CD8-positive, alpha-beta memory T cell (primary cell): ENCODE measurements at places on chromosomes 1 and 21. TPM values are rescaled to one million over a fixed set of nuclear protein-coding genes. Genes with fewer than 3 reads are reported as not detected.

GRCh38 chr1:94303005-94303404 lies 65.6 kb upstream of the ARHGAP29 start:
- no peaks in the 10 kb centered on the region for H3K36me3 ChIP-seq
- H3K27ac ChIP-seq, result no peak overlapping the region
- no peak overlapping the region for H3K4me3 ChIP-seq

- H3K27me3 ChIP-seq, result no peaks in the 10 kb centered on the region
- H3K4me1 ChIP-seq, result no peaks in the 10 kb centered on the region
- H3K27ac ChIP-seq, result no peak overlapping the region
Measured at GRCh38 chr1:93471911-93472310, 24.0 kb downstream of the FNBP1L start.

- H3K4me3 ChIP-seq, result no peak overlapping the region
- no peaks in the 10 kb centered on the region for H3K27me3 ChIP-seq
- no peak overlapping the region for H3K27ac ChIP-seq
- DNase-seq, result no peak
- no peaks in the 10 kb centered on the region for H3K36me3 ChIP-seq
Measured at GRCh38 chr21:15130326-15130725, 65.5 kb upstream of the NRIP1 start.

DNA sequence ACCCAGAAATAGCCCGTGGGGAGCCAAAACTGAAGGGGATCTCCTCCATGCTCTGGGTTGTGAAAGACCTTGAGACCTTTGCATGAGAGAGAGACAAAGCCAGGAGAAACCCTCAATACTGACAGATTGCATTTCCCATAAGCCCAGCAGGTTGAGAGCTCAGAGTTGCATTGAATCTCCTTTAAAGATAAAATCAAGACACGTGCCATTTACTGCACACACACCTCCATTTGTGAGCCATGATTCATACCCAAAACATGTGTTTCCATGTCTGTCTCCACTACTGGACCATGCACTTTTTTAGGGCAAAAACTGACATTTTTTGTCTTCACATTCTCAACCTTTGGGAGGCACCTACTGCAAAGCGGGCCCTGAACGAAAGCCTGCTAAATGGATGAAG lies 144.0 kb upstream of the NRIP1 start:
- no peak for DNase-seq
- peaks cover 7% of the 10 kb centered on the region for H3K4me1 ChIP-seq
- H3K27ac ChIP-seq, result no peak overlapping the region
- H3K27me3 ChIP-seq, result no peaks in the 10 kb centered on the region
- H3K4me3 ChIP-seq, result no peak overlapping the region
- no peaks in the 10 kb centered on the region for H3K36me3 ChIP-seq

DNA sequence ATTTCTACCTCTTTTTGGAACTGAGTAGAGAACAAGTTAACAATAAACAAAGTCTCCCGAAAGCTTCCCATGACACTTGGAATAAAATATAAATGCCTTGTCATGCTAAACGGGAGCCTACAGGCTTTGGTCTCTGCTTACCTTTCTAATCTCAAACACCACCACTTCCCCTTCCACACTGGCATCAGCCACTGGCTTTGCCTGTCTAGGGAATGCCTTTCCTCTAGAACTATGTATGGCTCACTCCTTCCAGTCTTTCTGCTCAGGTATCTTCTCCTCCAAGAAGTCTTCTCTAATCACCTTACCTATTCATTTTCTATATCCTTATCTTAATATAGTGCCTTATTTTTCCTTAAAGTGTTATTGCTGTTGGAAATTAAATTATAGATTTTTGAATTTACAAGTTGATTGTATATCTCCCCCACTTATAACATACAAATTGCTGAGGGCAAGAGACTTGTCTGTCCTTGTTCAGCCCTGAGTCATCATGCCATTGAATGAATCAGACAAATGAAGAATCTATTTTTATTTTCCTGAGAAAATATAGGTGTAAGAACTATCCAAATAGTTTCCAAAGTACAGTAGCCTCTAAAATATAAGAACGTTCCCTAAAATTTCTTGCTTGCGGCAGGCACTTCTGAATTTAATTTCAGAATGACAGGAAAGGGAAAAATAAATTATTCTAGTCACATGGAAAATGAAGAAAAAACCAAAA lies 119.2 kb downstream of the TM2D1 start:
- no peaks in the 10 kb centered on the region for H3K27me3 ChIP-seq
- H3K36me3 ChIP-seq, result no peaks in the 10 kb centered on the region
- H3K27ac ChIP-seq, result no peak overlapping the region
- no peaks in the 10 kb centered on the region for H3K4me1 ChIP-seq

DNA sequence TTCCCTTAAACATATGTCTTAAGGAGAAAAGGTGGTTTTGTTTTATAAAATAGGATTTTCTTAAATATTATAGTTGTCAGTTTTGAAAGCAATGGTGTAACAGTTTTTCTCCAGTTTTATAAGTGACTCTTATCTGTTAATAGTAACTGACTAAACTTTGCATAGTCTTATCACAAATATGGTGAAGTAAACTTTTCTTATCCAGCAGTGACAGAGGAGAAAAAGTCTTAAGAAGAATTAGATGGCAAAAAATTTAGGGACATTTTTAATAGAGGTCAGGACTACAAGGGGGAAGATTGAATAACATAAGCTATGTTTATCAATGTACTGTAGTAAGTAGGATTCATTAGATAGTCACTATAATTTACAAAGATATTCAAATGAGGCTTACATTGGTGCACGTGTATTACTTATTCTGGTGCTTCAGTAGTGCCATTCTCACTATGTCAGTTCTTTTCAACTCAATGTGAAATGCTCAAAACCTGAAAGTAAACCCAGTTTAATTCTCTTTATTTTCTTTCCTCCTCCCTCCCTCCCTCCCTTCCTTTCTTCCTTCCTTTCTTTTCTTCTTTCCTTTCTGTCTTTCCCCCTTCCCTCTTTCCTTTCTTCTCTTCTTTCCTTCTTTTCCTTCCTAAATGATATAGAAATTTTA lies 26.1 kb downstream of the F3 start:
- no peak for DNase-seq
- no peak overlapping the region for H3K4me3 ChIP-seq
- H3K27me3 ChIP-seq, result no peaks in the 10 kb centered on the region
- no peaks in the 10 kb centered on the region for H3K36me3 ChIP-seq
- no peaks in the 10 kb centered on the region for H3K4me1 ChIP-seq

- DNase-seq, result no peak
- H3K27me3 ChIP-seq, result no peaks in the 10 kb centered on the region
- H3K4me1 ChIP-seq, result peaks cover 97% of the 10 kb centered on the region
- peaks cover 39% of the 10 kb centered on the region for H3K36me3 ChIP-seq
- H3K27ac ChIP-seq, result no peak overlapping the region
- peak overlapping the region; percentile 78 for H3K4me3 ChIP-seq
Measured at GRCh38 chr1:25563330-25564215, 20.2 kb downstream of the LDLRAP1 start.

DNA sequence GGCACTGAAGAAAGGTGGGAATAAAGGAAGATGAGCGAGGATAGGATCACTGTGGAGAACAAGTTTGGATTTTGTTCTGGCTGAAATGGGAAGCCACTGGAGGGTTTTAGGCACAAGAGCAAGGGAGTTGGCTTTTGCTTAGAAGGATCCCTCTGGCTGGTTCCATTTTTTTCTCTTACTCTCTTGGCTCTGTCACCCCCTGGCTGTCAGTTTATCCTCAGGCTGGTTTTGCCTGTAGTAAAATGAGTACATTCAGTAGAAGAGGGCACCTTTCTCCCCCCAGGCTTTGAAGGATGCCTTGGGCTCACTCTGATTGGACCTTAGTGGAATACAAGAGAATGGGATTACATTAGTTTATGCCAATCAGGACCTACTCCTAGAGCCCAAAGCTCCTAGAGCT lies 17.1 kb downstream of the CACHD1 start:
- no peaks in the 10 kb centered on the region for H3K4me1 ChIP-seq
- H3K4me3 ChIP-seq, result no peak overlapping the region
- no peak overlapping the region for H3K27ac ChIP-seq
- no peaks in the 10 kb centered on the region for H3K27me3 ChIP-seq

DNA sequence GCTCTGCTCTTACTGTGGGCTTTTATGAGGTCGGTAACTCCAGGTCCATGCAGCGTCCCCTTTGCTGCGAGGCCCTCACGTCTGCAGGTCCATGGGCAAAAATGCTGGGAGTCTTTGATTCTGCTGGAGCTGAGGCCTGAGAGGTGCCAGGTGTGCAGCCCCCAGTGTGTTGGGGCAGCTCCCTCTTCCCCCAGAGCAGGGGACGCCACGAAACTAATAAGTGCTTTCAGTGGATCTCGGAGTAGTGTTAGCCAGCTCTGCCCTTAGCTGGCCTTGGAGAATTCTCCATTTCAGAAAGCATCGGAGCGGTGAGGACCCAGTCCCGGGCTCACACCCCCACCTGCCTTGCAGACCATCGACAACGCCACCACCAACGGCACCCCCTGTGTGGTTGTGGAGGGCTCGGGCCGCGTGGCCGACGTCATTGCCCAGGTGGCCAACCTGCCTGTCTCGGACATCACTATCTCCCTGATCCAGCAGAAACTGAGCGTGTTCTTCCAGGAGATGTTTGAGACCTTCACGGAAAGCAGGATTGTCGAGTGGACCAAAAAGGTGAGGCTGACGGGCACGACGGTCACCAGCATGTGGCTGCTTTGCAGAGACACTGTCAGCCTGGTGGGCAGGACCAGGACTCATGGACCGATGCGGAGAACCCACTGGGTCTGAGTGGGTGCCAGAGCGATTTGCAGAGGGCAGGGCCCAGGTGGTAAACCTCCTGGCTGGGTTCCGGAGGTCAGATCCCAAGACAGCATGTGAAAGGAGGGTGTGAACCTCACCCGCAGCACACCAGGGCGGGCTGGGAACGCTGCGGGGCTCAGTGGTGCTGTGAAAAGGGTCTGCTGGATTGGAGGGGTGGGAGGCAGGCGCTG lies 25.5 kb downstream of the TRPM2 start:
- no peak for DNase-seq
- H3K27me3 ChIP-seq, result peaks cover 8% of the 10 kb centered on the region
- no peak overlapping the region for H3K4me3 ChIP-seq
- peaks cover 27% of the 10 kb centered on the region for H3K4me1 ChIP-seq

DNA sequence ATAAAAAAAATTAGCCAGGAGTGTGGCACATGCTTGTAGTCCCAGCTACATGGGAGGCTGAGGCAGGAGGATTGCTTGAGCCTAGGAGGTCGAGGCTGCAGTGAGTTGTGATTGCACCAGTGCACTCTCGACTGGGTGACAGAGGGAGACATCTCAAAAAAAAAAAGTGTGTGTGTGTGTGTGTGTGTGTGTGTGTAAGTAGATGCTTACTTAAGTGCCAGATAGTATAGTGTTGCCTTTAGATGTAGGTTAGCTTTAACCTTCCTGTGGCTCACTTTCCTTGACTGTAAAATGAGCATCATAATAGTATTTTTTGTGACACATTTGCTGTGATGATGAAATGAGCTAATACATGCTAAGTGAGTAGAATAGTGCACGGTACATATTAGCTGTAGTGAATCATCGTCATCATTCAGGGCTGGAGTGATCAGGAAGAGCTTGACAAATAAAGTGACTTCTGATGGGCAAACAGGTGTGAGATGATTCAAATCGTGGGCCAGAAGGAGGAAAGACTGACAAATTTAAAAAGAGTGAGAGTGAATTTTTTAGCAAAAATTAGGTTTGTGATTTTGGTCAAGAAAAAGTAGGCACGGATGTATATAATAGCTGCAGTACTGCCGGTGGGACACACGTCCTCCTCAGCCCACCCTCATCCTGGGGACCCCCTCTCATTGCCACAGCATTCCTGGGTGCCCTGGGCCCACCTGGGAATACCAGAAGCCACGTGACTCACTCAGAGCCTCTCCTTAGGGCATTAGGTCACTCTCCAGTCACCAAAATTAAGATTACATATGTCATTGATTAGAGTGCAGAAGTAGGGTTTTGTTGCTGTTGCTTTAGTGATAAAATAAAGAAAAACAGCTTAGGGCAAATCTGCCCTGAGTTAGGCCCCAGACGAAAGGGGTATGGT lies 33.9 kb downstream of the EIF2D start:
- H3K4me3 ChIP-seq, result peak overlapping the region; percentile 1
- peak overlapping the region; percentile 78 for H3K27ac ChIP-seq
- H3K27me3 ChIP-seq, result no peaks in the 10 kb centered on the region
- H3K4me1 ChIP-seq, result peaks cover 99% of the 10 kb centered on the region

DNA sequence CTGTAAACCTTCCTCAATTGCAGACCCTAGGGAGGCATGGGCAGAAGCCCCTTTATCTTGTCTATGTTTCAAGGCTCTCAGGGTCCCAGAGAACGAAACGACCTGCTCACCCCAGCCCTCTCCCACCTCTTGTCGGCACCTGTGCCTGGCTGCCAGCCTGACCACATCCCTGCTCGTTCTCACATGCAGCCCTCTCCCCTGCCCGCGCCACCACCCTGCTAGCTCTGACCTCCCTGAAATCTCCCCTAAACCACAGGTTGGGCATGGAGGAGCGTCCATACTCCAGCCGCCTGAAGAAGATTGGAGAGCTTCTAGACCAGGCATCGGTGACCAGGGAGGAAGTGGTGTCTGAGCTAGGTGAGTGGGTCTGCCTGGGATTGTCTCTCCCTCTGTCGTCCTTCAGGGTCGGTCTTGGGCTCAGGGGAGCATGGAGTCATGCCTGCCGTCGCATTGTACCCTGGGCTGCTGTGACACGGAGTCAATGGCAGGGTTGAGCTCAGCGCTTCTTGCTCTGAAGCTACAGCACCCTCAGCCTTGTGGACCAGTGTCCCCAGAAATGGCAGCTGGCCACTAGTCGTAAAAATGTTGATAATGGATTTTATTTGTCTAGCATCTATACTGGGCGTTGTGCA lies 3.6 kb downstream of the ADPRS start:
- H3K27me3 ChIP-seq, result no peaks in the 10 kb centered on the region
- DNase-seq, result no peak
- no peak overlapping the region for H3K27ac ChIP-seq
- H3K36me3 ChIP-seq, result peaks cover 50% of the 10 kb centered on the region
- H3K4me1 ChIP-seq, result peaks cover 19% of the 10 kb centered on the region

DNA sequence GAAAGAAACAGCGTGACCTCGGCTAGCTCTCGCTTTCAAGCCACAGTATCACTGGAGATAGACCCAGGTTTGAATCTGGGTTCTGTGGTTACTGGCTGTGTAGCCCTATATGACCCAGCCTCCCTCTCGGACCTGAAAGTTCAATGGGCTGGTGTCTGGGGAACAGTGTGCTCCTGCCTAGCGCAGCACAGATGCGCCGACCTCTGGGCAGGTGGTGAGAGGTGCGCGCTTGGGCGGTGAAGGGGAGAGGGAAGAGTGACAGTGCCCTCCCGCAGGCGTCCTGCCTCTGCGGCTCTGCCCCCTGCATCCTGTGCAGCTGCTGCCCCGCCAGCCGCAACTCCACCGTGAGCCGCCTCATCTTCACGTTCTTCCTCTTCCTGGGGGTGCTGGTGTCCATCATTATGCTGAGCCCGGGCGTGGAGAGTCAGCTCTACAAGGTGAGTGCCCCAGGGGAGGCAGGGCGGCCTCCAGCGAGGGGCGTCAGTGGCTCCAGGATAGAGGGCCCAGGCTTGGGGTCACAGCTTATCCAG lies 10.5 kb downstream of the SERINC2 start:
- no peaks in the 10 kb centered on the region for H3K36me3 ChIP-seq
- no peak for DNase-seq
- no peak overlapping the region for H3K27ac ChIP-seq
- peaks cover 11% of the 10 kb centered on the region for H3K27me3 ChIP-seq
- no peak overlapping the region for H3K4me3 ChIP-seq
- H3K4me1 ChIP-seq, result no peaks in the 10 kb centered on the region

GRCh38 chr1:113452921-113453770 lies 62.8 kb downstream of the MAGI3 start:
- H3K27ac ChIP-seq, result no peak overlapping the region
- H3K27me3 ChIP-seq, result no peaks in the 10 kb centered on the region
- H3K4me3 ChIP-seq, result no peak overlapping the region
- no peaks in the 10 kb centered on the region for H3K36me3 ChIP-seq
- DNase-seq, result peak; percentile 42
- no peaks in the 10 kb centered on the region for H3K4me1 ChIP-seq

Gene CELA3A
- total RNA-seq, result not detected

Gene C1orf146
- total RNA-seq, result not detected

Gene MATN1
- 0.91 TPM for total RNA-seq

Gene MYCL
- total RNA-seq, result not detected
